ENCODE measurements at places on chromosomes 2 and 18.

- DNase-seq, result no peak
Observed at GRCh38 chr2:127410871-127411652, 7.2 kb upstream of the PROC start.

GRCh38 chr2:23513245-23513871 is 128.4 kb downstream of the KLHL29 start:
- DNase-seq, result no peak

DNA sequence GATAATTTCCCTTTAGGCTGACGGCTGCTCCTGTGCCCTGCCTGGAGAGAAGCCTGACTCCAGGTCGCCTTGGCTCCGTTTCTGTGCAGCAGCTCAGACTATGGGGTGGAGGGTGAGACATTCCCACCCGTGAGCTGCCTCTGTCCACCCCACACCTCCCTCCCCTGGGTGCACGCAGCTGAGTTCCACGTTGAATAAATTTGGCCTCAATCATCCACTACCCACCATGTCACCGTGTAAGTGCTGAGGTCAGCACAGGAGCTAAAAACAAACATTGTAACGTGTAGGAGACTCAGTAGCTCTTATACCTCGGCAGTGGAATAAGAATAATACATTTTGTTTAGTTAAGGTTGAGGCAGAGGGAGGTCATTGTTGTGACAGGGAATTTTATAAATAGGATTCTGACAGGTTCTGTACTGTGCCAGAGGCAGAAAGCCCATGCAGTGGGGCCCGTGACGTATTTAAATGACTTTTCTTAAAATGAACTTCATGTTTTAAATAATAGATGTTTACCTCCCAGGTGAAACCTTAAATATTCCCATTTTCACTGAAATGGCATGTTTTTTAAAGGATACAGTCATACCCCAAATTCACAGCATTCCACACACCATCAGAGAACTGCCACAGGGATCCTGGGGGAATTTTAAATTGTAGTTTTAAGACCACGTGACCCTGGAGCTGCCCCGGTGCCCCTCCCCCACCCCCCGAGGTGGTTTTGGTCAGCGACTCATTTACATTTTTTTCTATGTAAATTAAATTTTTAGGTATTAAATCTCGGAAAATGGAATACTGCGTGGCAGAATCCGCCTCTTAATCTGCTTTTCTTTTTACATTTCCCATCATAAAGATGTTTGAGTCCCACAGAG is 50.2 kb downstream of the NFATC1 start:
- DNase-seq, result no peak

DNA sequence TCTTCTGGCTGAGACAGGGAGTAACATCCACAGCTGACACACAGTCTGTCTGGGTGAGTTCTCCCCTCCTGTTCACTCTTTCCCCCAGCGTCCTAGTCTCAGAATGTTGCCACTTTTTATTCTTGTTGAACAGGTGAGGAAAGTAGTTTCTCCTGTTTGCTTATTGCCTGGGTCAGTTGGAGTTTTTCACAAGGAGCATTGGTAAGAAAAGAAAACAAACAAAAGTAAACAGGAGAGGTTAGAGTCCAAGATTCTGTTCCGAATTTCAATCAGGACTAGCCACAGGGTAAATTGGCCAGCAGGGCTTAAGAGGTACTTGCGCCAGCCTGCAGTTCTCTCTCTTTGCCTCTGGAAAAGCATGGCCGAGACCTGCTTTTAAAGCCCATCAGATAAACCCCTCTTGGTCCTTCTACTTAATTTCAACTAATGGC is 255.0 kb upstream of the EPAS1 start:
- DNase-seq, result no peak

DNA sequence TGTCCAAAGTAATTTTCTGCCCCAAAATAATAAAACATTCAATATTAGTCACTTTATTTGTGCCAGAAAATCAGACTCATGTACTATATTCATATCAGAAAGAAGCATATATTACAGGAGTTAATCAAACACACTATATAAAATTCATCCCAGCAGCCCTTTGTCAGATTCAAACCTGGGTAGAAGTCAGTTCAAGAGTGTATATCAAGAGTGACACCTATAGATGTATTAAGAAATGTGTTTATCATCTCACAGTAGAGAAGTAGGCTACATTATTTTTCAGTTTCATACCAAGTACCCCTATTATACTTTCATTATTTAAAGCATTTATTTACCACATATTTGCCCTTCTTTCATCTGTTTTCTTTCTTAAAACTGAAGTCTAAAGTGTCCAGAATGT is 193.2 kb upstream of the DDX18 start:
- DNase-seq, result no peak

- DNase-seq, result no peak
Observed at GRCh38 chr2:108316461-108317258, 28.0 kb downstream of the SULT1C2 start.

- no peak for DNase-seq
Observed at GRCh38 chr2:204110338-204110741, 173.8 kb downstream of the ICOS start.

GRCh38 chr2:221473451-221473850 is 98.7 kb downstream of the EPHA4 start:
- DNase-seq, result no peak

GRCh38 chr2:129178356-129178755 is 801.1 kb upstream of the RAB6C start:
- DNase-seq, result no peak

GRCh38 chr2:18077704-18078103 is 199.2 kb downstream of the KCNS3 start:
- no peak for DNase-seq
